Activated CD4-positive, alpha-beta T cell treated with anti-CD3 and anti-CD28 coated beads for 4 hours (primary cell): ENCODE measurements at places on chromosomes 1 and 21.

GRCh38 chr1:85374160-85374559 is 90.8 kb downstream of the DDAH1 start:
- no peak for DNase-seq

GRCh38 chr1:228933753-228934152 is 198.5 kb downstream of the RHOU start:
- no peak for DNase-seq

- DNase-seq, result no peak
Measured at GRCh38 chr1:91217911-91218310, 186.7 kb downstream of the HFM1 start.

GRCh38 chr1:205926636-205927035 is 16.6 kb downstream of the SLC26A9 start:
- DNase-seq, result no peak

DNA sequence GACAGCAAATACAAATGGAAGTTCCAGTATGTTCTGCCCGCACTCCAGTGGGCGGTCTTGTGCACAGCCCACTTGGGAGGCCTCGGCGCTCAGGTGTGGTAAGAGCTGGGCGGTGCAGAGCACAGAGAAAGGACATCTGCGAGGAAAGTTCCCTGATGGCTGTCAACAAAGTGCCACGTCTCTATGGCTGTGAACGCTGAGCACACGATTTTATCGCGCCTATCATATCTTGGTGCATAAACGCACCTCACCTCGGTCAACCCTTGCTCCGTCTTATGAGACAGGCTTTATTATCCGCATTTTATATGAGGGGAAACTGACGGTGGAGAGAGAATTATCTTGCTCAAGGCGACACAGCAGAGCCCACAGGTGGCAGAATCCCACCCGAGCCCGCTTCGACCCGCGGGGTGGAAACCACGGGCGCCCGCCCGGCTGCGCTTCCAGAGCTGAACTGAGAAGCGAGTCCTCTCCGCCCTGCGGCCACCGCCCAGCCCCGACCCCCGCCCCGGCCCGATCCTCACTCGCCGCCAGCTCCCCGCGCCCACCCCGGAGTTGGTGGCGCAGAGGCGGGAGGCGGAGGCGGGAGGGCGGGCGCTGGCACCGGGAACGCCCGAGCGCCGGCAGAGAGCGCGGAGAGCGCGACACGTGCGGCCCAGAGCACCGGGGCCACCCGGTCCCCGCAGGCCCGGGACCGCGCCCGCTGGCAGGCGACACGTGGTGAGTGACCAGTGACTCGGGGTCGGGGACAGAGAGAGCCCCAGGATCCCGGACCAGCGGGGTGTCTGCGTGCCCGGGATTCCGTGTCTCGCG is at the start of gene IL12RB2:
Gene IL12RB2 (plus strand): TSS at position 623 of the 810 bp plus-strand sequence. CDS start 12,496 bp downstream, outside the sequence.
- DNase-seq, result peak; percentile 36

DNA sequence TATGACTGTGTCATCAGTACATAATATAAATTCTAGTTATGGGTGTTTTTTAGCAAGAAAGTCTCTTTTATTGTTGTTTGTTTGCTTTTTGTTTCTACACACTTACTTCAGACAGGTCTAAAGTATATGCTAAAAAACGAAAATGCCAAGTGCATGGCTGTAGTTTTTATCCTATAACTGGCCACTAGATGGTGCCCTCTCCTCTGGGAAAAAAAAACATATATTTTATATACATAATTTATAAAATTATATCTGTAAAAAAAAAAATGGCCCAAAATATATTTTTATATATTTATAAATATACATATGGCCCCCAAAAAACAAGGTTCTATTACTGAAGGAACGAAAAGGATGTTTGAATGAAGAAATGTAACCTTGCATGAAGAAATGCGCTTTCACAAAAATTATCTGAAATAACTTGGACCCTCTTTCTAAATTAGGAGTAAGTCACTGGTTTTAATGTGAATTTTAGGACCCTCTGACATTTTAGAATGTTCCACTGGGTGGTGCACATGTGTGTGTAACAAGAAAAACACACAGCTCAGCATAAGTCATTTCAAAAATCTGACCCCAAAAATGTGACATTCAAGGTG is 93.5 kb downstream of the TTLL7 start:
- DNase-seq, result peak; percentile 12

DNA sequence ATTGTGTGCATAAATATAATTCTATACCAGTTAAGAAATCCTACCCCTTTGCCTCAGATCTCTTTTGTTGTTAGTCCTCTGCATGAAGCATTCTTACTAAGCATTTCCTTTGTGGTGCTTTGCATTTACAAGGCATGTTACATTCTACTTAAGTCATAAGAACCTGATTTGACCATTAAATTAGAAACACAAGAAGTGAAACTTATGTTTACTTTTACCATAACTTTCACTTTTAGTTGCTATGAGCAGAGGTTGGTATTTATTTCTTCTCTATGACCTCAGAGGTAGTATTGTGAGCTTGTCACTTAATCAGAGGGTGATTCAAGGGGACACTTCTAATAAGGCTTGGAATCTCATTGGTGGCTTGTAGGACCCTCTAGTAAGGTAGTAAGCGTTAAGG is 9.0 kb downstream of the FAM20B start:
- DNase-seq, result no peak

- DNase-seq, result no peak
Measured at GRCh38 chr1:172513479-172513878, 19.5 kb upstream of the SUCO start.

DNA sequence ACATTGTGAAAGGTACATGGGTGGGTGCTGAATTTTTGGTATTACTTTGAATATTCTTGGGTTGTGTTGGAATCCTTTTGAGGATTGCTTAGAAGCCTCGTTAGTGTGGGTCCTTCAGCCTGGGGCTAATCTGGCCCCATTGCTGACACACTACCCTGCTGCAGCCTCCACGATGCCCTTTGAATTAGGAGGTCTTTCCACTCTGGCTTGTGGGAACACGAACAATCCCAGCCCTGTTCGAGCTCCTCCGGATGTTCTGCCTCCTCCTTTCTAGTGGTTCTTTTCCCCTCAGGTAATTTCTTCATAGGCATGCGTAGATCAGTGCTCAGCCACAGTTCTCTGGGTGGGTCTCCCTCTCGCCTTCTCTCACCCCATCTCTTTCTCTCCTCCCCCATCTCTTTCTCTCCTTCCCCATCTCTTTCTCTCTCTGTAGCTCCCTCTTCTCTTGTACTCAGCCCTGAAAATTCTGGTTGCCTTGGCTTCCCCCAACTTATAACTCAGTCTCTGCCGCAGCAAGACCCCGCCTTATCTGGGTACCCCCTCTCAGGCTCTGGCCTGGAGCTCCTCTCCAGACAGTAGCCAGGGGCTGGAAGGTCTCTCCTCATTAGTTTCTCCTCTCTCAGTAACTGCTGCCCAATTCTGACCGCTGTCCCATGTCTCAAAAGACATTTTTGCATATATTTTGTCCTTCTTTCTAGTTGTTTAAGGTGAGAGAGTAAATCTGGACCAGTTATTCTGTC is 46.0 kb upstream of the SLC19A1 start:
- DNase-seq, result no peak

DNA sequence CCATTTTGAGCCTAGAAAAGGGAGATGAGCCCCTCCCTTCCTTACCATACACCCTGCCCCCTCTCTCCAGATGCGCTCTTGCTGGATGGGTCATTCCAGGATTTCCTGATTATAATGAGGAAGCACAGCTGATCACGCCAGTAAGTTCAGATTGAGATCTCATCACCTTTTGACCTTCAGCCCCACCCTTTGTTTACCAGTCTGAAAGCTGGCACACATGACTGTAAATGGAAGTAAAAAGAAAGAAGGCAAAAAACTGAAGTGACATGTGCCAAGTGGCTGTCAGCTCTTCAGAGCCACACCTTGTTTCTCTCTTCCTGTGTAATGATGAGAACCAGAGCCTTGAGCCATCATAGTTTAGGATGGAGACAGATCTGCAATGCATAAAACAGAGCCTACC is 27.9 kb downstream of the S1PR1 start:
- no peak for DNase-seq

GRCh38 chr1:46130606-46131005 is 1.8 kb downstream of the PIK3R3 start:
- no peak for DNase-seq

GRCh38 chr1:43312663-43313515 is 12.1 kb downstream of the TIE1 start:
- no peak for DNase-seq

- no peak for DNase-seq
Measured at GRCh38 chr1:2251786-2252185, 23.7 kb downstream of the SKI start.

GRCh38 chr1:160789702-160790611 is 6.0 kb upstream of the LY9 start:
- no peak for DNase-seq

- DNase-seq, result no peak
Measured at GRCh38 chr1:37078866-37079265, 44.6 kb upstream of the GRIK3 start.

GRCh38 chr1:98761219-98761865 is 99.8 kb downstream of the SNX7 start:
- DNase-seq, result no peak

- DNase-seq, result no peak
Measured at GRCh38 chr1:58899587-58900271, 115.9 kb upstream of the JUN start.

GRCh38 chr1:232291681-232292080 is 338.3 kb downstream of the SIPA1L2 start:
- DNase-seq, result no peak

GRCh38 chr1:164693564-164694359 is 134.8 kb downstream of the PBX1 start:
- no peak for DNase-seq

GRCh38 chr1:153790966-153791647 is 15.9 kb downstream of the SLC27A3 start:
- DNase-seq, result no peak

GRCh38 chr1:184716158-184716557 is 38.5 kb downstream of the EDEM3 start:
- no peak for DNase-seq

- DNase-seq, result no peak
Measured at GRCh38 chr1:231546693-231547092, 18.2 kb downstream of the TSNAX start.

- DNase-seq, result no peak
Measured at GRCh38 chr1:50750021-50750619, 209.9 kb downstream of the FAF1 start.

DNA sequence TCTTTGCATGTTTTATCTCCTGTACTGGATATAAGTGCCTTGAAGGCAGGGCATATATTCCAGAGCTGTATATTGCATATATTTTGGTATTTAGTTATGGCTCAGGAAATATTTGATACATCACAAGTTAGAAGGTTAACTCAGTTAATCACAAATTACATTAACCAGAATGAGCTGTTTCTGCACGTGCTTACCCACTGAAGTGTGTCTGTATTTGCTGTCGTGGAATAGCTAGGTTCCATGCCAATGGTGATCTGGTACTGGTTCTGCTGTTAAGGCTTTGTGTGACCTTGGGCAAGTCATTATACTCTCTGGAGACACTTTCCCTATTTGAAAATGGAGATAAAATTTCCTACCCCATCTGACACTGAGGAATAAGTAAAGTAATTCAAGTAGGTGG is 50.7 kb downstream of the OSBPL9 start:
- DNase-seq, result no peak

DNA sequence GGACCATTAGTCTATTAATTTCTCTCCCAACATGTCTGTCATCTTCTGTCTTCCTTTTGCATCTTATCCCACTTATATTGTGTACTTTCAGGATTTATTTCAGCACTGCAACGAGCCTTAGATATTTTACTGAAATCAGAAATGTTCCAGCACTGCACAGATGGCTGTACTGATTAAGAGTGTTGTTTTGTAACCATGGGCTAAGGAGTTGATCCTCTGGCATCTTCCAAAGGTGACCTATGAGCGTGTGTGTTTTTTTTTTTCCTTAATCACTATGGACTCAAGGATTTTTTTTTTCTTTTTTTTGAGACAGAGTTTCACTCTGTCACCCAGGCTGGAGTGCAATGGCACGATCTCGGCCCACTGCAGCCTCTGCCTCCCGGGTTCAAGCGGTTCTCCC is 7.1 kb upstream of the DDX59 start:
- no peak for DNase-seq

DNA sequence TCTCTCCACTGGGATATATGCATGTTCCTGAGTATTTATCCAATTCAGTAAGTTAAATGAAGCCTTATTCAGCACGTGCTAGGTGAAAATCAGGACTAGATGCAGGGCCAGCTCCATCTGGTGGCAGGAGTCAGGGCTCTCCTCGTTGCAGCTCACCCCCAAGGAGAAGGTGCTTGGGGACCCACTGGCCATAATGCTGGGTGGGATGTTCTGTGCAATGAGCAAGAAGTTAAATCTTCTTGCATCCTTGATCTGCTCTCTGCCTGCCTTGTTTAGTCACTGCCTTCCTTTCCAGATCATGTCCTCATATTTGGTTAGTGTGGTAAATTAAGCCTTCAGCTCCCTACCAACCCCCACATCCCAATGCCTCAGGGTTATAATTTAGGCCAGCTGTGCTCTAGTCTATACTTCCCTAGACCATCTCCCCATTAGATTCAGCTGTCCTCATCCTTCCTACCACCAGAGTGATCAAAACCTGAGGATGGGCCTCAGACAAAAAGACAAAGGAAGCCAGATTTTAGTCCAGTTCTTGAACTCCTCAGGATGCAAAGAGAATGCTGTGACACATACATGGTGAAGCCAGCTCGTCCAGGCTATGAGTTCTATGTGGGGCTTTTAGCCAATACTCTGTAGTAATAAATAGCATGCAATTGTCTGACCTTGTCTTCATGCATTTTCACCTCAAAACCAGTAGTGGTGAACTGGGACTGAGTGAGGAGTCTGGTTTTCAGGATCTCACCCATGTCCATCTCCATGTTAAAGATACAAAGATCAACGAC is 55.9 kb downstream of the SEC16B start:
- no peak for DNase-seq
